ENCODE measurements at places on chromosomes 5 and 9.

- no peak for DNase-seq
Measured at GRCh38 chr5:142156839-142157463, 48.4 kb downstream of the NDFIP1 start.

GRCh38 chr5:158701406-158702177, 398.1 kb downstream of the EBF1 start:
- DNase-seq = peak; percentile 79

GRCh38 chr9:71756753-71757152, 11.6 kb downstream of the CEMIP2 start:
- peak; percentile 53 for DNase-seq

GRCh38 chr5:108505608-108506007, 123.7 kb upstream of the FBXL17 start:
- DNase-seq = no peak

DNA sequence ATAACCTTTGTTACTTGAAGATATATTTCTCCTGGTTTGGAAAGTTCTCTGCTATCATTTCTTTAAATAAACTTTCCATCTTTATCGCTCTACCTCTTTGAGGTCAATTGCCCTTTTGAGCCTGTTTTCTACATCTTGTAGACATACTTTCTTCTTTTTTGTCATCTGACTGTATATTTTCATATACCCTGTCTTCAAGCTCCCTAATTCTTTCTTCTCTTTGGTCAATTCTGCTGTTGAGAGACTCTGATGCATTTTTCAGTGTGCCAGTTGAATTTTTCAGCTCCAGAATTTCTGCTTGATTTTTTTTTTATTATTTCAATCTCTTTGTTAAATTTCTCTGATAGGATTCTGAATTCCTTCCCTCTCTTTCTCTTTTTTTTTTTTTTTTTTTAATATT, 511.2 kb upstream of the GRAMD2B start:
- DNase-seq = no peak

- DNase-seq = no peak
Measured at GRCh38 chr5:175728885-175729828, 71.3 kb downstream of the HRH2 start.

DNA sequence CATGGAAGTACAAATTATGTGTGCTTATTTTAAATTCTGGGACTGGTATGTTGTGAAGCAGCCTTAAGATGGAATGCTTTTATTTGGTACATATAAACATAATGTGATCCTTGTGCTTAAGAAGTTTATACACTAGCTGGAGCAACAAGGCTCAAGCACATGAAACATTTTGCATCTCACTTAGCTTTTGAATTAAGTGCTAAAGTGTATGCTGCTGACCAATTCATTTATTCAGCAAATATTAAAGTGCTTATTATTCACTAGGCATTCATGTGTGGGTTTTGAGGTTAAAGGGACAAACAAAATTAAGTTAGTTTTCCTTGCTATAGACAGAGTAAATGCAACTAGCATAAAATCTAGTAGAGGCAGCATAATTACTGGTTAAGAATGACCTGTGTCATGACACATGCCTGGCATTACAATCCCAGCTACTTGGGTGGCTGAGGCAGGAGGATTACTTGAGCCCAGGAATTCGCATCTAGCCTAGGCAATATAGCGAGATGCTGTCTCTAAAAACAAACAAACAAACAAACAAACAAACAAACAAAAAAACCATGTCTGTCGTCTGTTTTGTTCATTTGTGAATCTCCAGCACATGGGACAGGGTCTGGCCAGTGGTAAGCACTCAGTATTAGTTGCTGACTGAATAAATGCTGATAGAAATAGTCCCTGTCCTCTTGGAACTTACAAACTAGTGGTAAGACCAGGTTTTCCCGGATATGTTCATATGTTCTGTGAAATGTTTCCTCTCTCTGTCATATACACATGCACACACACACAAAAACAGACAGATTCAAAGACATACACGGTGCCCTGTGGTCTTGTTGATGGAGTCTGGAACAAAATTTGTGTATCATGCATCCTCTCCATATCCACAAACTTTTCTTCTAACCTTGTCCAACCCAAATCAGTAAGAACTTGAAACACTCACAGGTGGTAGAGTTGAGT, 41.9 kb upstream of the TNFAIP8 start:
- no peak for DNase-seq

DNA sequence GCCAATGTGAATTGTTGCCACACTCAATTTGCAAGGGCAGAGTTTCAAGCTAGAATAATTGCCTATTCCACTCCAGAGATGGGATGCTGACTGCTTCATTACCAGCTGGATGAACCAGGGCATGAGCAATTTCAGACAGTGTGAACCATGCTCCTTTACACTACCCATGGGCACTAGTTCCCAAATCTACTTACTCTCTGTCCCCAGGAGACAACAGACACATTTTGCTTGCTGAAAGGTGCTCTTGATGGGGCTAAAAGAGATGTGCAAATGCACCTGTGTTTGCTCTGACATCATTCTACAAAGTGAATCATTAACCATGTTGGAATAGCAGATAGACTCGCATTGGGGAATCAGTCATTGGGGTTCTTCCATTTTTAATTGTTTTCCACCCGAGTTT, 522.3 kb upstream of the NUDT12 start:
- no peak for DNase-seq

DNA sequence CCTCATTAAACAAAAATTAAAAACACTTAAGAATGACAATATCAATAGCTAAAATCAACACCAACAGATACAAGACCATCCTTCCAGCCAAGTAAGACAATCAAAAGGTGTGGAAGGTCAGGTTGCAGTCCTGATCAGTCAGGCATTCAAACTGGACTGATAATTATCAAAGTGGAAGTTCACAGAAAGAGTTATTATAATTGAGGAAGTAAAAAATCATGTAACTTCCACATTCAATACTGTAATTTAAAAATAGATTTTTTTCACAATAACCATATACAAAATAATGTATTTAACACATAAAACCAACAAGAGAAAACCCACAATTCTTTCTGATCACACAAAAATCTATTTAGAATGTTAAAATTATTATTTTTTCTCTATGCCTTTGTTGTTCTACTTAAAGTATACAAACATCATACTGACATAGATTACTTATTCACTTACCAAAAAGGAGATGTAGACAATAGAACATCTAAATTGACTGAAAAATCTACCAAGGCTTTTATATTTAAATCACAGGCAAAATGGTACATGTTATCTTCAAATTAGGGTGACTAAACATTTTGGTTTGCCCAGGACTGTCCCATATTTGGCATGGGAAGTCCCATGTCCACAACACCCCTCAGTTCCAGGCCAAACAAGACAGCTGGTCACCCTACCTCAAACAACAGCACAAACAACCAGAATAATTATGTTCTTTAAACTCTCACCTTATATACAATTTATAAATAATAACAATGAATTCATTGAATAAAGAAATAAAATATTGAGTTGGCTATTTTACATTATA, 142.5 kb upstream of the SLC24A2 start:
- no peak for DNase-seq

DNA sequence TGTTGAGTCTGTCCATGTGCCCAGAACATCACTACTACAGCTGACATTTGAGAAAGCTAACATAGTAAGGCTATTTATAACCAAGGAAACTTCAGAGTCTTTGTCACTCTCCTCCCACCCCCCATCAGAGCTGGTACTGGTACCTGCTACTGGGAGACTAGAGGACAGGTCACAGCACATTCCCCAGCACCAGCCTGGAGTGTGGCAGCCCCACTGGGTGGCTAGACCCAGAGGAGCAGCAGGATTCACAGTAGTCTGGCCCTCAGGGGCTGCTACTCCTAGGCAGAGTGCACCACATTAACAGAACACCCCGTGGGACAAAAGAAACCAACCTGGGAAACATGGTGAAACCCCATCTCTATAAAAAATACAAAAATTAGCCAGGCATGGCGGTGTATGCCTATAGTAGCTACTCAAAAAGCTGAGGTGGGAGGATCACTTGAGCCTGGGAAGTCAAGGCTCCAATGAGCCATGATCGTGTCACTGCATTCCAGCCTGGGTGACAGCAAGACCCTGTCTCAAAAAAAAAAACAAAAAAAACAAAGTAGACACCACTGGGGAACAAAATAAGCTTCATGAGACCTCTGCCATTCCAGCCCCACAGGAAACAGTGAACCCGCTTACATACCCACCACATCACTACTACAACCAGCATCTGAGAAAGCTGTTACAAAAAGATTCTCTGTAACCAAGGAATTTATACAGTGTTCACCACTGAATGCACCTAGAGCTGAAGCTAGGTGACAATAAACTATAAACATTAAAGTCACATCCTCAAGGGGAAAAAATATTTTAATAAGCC, 26.3 kb upstream of the PTGER4 start:
- no peak for DNase-seq

DNA sequence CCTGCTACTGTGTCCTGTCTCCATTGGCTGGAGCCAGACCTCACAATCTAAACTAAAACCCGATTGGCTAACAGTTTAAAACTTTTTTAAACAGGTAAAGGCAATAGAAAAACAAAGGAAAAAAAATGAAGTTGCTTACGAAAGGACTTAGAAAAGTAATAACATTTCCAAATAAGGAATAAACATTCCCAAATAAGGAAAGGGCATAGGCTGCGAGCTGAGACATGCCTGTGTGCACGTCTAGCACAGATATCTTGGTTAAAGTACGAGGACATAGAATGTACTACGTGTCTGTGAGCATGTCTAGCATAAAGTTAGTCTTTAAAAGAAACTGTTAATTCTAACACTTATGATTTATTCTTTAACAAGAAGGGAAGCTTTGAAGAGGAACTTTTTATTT, 15.3 kb upstream of the FAM120A start:
- no peak for DNase-seq

GRCh38 chr9:112624711-112625707, 92.9 kb downstream of the INIP start:
- DNase-seq = no peak

- no peak for DNase-seq
Measured at GRCh38 chr5:119896826-119897536, 267.6 kb downstream of the FAM170A start.

- DNase-seq = peak; percentile 56
Measured at GRCh38 chr5:165630261-165630778, 2124.9 kb downstream of the MAT2B start.

DNA sequence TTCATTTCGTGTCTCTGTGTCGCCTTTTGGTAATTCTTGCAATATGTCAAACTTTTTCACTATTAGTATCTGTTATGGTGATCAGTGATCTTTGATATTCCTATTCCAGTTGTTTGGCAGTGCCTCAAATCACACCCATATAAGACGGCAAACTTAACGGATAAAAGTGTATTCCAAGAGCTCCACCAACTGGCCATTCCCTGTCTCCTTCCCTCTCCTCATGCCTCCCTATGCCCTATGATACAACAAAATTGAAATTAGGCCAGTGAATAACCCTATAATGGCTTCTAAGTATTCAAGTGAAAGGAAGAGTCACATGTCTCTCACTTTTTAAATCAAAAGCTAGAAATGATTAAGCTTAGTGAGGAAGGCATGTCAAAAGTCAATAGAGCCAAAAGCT, 74.8 kb downstream of the CDK5RAP2 start:
- no peak for DNase-seq

DNA sequence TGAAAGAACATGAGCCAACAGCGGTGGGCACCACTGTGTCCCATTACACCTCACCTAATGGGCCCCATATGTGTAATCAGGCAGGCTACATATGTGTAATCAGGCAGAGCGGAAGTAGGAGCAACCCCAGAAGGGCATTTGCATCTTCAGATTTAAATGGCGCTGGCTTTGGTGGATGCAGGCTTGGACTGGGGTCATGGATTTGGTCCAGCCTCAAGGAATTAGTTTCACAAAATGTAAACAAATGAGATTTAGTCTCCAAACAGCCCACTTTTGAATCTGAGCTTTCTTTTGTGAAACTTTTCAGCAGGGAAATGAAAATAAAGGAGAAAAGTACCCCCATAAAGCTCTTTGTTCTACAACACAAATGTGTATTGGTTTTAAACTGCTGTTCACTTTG, 161.3 kb downstream of the LPAR1 start:
- peak; percentile 11 for DNase-seq

DNA sequence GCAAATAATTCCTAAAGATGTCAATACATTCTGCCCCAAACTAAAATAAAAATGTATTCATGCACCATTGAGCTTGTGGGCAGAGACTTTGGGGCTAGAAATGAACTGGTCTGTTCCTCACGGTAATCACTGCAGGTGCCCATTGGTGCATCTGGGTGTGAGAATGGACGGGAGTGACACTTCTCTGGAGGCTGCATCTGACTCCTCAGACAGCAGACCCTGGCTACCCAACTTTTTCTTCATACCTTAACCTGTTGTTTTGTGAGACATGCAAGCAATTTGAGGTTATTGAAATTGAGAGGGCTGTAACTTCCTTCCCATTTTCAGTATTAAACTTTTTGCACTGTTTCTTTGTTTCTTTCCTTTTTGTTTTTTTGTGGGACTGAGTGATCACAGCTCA, 333.4 kb downstream of the ICE1 start:
- no peak for DNase-seq

DNA sequence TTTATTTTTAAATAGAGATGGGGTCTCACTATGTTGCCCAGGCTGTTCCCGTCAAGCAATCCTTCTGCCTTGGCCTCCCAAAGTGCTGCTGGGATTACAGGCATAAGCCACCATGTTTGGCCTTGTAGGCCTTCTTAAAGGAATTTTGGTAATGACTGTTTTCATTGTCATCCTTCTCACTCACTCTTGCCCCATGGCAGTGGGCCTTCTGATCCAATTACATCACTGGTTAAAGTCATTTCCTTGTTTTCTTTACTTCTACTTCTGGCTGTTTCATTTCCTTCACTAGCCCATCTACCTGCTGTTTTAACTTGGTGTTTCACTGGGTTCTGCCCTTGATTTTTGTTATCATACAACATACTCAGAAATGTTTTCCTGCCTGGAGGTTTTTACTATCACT, 20.1 kb upstream of the NIM1K start:
- DNase-seq = no peak

GRCh38 chr5:171483551-171484135, 64.2 kb downstream of the FGF18 start:
- DNase-seq = no peak

DNA sequence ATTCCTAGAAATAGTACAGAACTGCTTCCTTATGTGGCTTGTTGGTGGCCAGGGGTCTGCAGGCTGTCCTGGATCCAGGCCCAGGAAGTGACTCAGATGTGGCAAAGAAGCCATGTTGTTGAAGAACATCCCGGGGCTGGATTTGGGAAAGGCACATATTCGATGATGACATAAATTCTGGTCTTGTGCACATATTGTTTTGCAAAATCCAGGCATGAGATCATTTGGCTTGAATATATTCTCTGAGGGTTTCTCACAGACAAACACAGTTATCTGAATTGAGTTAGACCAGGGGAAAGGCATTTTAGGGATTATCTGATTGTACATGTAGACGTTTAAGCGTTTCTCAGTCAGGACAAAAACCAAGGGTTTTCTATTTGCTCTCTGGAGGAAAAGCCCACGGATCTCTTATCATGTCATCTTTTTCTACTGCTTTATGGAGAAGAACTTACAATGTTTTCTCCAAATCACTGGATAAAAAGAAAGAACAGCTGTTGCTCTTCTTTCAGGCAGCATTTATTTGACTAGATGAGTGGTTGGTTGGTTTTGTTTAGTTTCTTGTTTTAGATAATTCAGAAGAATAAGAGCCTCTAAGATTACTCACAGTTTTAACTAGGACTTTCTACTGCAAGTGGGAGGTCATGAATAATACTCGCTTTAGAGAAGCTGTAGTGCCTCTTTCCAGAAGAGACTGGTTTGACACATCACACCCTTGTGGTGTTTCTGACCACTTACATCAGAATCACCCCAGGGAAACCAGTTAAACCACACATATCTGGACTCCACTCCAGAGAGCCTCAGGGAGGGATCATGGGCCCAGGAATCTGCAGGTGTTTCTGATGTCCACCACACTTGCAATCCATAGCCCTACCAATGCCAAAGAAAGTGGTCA, 29.5 kb upstream of the LHFPL2 start:
- peak; percentile 96 for DNase-seq

GRCh38 chr9:135103001-135103446, 15.6 kb downstream of the OLFM1 start:
- no peak for DNase-seq
